Epithelial cell of proximal tubule (primary cell): ENCODE measurements at places on chromosomes 1 and 21. TPM values are rescaled to one million over a fixed set of nuclear protein-coding genes. Genes with fewer than 3 reads are reported as not detected.

DYNLT4 gene
- 0.29 TPM in 1 of 2 replicates, not detected in the other for total RNA-seq

INSRR gene
- not detected in 2 replicates for total RNA-seq

DNA sequence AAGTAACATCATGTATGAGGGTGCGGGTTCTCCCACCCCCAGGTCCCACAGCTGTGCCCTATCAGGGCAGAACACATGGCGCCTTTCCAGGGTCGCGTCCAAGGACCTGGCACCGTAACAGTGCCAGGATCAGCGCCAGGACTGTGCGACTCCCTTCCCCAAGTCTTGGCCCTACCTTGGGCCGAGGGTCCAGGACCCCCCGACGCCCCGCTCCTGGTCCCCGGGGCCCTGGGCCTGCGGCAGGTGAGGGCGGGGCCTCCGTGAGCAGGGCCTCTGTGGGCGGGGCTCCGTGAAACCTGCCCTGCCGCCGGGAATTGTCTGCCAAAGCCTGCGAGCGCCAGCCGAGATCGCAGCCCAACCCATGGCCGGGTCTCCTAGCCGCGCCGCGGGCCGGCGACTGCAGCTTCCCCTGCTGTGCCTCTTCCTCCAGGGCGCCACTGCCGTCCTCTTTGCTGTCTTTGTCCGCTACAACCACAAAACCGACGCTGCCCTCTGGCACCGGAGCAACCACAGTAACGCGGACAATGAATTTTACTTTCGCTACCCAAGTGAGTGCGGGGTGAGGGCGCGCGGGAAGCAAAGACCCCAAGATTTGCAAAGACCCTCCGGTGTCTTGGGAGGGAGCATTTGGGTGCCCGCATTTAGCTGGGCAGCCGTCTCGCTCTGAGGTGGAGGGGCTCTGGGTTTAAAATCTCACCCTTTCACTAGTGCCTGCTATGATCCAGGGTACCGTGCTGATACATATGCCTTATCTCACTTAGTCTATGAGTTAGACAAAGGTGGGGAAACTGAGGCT is at the start of gene RHBG:
TSS of gene RHBG (plus strand) at position 323 of the 796 bp plus-strand sequence. CDS start at position 362, 39 bp downstream.
- no peak for DNase-seq

GRCh38 chr21:45917241-45917640 is 64.3 kb upstream of the COL6A1 start:
- no peak for DNase-seq

DNA sequence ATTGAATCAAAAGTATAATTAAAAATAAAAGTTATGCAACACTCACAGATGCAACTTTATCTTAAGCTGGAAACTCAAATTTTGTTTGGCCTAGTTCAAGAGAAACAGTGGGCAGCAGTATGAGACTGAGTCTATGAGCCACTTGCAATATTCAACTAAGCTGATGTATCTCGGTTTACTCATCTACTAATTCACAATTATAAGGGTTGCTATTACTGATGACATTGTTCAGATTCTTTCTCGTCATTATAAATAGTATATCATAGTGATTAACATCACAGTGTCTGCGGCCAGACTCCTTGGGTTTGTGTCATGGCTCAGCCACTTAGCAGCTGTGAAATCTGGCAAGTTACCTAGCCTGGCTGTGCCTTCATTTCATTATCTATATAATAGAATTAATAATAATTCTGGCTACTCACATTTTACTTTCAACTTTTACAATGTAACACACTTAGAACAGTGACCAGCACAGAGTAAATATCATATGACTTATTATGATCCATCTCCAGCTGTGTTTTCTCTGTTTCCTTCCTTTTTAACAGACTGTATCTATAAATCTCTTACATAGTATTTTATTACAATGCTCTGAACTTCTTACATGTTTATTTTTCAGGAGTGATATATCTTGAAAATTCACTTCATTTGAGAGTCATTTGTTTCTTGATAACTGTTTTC is 194.3 kb upstream of the RGS18 start:
- no peak for DNase-seq

DNA sequence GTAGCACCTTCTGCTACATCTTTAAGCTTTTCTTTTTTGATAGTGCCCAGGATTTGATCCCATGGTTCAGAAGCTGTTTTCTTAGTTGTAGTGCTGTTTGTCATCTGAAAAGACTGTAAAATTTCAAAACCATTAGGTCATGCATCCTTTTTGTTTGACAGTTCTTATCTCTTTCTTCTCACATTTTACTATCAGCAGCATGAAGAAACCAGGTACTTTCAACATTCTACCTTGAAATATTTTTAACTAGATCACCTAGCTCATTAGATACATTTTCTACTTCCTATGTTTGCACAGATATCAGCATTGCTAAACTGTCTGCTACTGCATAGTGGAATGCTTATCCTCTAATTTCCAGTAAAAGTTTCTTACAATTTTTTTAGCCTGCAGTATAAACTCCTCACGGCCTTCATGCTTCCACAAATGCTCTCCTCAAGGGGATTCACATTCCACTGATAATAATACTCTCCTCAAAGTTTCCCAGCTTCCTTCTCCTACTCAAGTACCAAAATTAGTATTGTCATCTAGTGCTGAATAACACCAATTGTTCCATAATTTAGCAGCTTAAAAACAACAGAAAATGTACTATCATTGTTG is 243.9 kb upstream of the ZRANB2 start:
- DNase-seq = no peak

DNA sequence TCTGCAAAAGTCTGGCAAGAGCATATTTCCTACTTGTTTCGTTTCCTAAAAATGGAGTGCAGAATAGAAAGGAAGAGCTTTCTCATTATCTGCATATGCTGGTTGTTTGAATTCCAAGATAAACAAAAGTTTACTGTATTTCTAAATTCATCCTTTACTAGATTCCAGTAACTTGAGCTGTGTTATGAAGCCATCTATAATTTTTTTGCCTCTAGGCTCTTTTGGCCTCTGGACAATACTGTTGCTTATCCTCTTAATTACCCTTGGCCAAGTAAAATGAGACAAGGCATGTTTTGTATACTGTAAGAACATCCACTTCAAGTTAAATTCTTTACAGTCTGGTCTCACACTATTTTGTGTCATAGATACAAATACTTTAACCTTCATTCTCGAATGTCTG is 45.6 kb upstream of the HFM1 start:
- DNase-seq = no peak

GRCh38 chr1:219990782-219991510 is 55.4 kb downstream of the EPRS1 start:
- DNase-seq = no peak

- DNase-seq = no peak
Observed at GRCh38 chr1:43511394-43511793, 19.3 kb upstream of the PTPRF start.
